ENCODE measurements at places on chromosomes 11 and 22.

GRCh38 chr11:15905366-15906104 is 450.8 kb downstream of the SOX6 start:
- no peak for DNase-seq

DNA sequence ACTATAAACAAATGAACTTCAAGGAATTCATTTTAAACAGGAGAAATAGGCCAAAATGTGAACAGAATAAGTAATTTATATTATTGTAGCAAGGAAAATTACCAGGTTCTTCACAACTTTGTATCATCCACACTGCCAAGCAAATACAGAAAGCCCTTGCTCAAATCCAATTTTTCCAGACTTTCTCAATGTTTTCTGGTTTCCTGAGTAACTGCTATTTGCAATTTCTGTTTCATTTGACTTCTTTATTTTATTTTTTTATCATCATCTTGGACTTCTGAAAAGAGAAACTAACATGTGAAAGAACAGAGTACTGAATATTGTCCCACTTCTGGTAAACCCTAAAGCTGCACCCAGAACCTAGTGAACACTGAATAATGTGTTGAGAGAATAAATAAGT is 61.0 kb downstream of the SLC1A2 start:
- no peak for DNase-seq

DNA sequence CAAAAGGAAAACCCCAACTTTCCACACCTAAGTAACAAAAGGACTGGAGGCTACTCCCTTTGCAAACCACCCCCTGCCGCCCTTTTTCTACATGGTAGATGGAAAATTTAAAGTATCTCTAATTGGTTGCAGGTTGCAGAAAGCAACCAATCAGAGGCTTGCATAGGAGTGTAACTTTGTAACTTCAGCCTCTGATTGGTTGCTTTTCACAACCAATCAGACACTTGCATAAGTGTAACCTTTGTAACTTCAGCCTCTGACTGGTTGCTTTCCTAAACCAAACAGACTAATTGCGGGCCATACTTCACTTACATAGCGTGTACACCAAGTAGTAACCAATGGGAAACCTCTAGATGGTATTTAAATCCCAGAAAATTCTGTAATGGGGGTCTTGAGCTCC is 16.8 kb upstream of the ACER3 start:
- no peak for DNase-seq

- no peak for DNase-seq
These were observed 1.2 kb downstream of the LIF start for GRCh38 chr22:30245181-30245984.

- no peak for DNase-seq
These were observed 63.0 kb downstream of the RPL27A start for GRCh38 chr11:8745431-8746253.

- no peak for DNase-seq
These were observed 39.3 kb downstream of the AMBRA1 start for GRCh38 chr11:46554213-46555147.

DNA sequence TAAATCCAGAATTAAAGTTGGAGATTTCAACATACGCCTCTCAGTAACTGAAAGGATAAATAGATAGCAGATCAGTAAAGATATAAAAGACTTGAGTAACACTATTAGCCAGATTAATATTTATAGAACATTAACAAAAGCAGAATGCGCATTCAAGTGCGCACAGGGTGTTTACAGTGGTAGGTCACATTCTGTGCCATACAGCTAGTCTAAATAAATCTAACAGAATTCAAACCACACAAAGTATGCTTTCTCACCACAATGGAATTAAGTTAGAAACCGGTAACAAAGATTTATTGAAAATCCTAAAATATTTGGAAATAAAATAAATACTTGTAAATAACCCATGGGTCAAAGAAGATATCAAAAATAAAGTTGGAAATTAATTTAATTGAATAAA is 341.0 kb downstream of the DYNC2H1 start:
- no peak for DNase-seq

DNA sequence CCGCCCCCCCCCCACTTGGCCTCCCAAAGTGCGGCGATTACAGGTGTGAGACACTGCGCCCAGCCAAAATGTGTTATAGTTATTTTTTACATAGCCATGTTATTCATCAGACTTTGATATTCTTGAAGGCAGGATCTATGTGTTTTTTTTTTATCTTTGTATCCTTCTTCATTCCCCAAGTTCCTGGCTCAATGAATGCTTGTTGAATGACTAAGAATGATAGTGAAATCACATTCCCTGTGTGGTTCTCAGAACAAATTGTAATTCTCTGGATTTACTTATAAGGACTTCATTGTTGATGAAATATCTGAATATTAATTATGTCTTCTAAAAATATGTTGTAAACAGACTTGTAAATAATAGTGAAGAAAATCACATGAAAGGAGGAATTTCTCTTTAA is 33.5 kb downstream of the MMP7 start:
- no peak for DNase-seq

- no peak for DNase-seq
These were observed 4.9 kb downstream of the PNPLA3 start for GRCh38 chr22:43928468-43928867.

GRCh38 chr11:43947815-43948214 is 5.4 kb downstream of the C11orf96 start:
- DNase-seq = no peak

- DNase-seq = no peak
These were observed 8.5 kb downstream of the RAB30 start for GRCh38 chr11:83063073-83063754.

Data from left kidney (tissue), 8 donors.